ENCODE measurements at places on chromosomes 7 and 10.

DNA sequence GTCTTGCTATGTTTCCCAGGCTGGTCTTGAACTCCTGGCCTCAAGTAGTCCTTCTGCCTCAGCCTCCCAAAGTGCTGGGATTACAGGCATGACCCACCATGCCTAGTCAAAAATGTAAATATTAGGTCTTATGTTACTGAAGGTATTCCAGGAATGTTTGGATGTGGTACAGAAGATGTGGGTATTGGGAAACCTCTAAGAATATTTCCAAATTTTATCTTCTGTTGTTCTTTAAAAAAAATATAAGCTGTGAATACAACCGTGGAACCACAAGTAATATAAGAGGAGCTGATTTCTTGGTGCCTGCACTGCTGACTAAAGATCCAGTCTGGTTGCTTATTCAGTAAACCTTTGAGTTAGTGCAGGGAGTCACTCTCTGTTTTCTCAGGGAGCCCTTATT, 178.3 kb downstream of the AUTS2 start:
- DNase-seq = no peak

DNA sequence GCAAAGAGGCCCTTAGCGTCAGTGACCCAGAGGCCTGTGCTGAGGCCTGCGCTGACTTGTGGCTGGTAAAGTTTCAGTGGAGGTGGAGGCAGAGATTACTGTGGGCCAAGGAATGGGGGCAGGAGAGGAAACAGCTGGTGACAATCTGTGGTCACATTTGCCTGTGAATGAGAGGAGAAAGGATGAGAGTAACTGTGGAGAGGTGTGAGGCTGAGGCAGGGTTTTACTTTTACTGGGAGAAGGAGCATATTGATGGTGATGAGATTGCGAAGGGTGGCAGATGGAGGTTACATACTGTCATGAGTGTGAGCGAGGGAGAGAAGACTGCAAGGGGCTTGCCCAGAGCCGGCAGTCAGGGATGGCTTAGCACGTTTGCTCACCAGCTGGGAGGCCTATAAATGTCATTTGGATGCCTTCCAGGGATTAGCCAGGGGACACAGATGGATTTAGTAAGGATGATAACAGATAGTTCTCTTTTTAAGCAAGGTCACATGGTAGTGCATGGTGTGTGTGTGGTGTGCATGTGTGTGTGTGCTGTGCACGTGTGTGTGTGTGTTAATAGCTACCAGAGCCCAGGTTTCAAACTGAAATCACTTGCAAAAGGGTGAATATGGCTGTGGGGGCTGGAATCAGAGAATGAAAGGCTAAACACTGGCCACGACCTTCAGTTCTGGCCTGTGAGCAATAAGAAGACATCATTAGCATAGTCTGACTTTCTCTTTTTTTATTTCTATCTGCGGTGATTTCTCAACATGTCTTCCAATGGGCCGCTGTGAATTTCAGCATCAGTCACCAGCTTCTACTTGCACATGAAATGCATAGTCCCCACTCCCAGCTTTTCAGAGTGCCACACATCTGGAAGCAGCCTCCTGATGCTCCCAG, 291.5 kb upstream of the ZNF32 start:
- no peak for DNase-seq

GRCh38 chr10:98224509-98224908, 43.5 kb downstream of the LOXL4 start:
- DNase-seq = no peak

- no peak for DNase-seq
Observed at GRCh38 chr10:87038786-87039185, 18.7 kb downstream of the FAM25A start.

- DNase-seq = no peak
Observed at GRCh38 chr7:73822319-73823173, 8.2 kb upstream of the CLDN4 start.

Data from glomerular endothelial cell (primary cell).